COLO829 (cell line): ENCODE measurements at places on chromosomes 4 and X.

- DNase-seq, result no peak
These were observed 8.3 kb upstream of the CLTRN start for GRCh38 chrX:15672881-15673280.

DNA sequence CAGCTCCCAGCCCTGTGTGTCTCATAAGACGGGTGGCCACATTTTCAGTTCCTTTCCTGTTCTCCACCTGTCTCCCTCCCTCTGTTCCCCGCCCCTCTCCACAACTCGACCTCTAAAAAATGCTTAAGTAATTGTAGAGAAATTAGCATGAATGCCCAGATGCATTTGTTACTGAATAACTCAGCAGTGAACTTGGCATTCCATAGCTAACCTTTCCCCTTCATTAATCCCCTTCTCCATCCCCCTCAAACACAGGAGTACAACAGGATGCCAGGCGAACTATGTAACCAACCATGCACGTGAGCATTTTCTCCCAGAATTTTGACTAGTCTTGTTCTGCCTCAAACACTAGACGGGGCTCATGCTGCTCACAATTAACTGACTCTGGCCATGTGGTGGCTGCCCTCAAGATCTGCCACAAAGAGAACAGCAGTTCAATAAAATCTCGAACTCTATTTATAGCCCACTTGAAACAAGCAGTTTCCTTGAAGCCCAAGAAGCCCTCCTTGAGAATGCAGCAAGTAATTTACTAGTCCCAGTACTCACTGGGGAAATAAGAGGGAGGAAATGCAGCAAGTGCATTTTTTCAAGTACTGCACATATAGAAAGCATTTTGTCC lies 351.2 kb downstream of the ARHGAP24 start:
- peak; percentile 33 for DNase-seq

GRCh38 chrX:64977051-64977450 lies 801 bp upstream of the ZC4H2 start:
- DNase-seq, result no peak

DNA sequence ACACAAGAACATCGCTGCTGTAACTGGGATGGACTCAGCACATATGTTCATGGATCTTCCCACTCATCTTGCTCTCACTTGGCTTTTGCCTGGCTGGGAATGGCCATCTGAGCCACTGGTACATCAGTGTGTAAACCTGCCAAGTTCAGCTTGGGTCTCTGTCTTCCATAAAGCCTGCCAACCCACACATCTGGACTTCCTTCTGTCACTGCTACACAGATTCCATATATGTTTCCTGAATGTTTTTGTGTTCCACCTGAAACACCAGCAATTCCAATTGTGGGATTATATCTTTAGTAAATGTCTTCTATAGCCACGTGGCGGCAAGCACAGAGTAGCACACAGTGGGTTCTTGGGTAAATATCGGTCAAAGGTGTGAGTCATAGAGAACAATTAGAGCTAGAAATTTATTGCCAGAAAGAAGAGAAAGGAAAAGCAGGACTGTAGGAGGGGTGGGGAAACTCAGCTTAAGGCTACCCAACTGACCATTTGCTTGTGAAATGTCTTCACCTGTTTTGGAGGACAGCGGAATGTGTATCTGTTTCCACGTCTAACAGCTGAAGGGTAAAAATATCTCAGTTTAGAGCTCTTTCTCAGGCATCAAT lies 125.9 kb downstream of the MFAP3L start:
- no peak for DNase-seq

DNA sequence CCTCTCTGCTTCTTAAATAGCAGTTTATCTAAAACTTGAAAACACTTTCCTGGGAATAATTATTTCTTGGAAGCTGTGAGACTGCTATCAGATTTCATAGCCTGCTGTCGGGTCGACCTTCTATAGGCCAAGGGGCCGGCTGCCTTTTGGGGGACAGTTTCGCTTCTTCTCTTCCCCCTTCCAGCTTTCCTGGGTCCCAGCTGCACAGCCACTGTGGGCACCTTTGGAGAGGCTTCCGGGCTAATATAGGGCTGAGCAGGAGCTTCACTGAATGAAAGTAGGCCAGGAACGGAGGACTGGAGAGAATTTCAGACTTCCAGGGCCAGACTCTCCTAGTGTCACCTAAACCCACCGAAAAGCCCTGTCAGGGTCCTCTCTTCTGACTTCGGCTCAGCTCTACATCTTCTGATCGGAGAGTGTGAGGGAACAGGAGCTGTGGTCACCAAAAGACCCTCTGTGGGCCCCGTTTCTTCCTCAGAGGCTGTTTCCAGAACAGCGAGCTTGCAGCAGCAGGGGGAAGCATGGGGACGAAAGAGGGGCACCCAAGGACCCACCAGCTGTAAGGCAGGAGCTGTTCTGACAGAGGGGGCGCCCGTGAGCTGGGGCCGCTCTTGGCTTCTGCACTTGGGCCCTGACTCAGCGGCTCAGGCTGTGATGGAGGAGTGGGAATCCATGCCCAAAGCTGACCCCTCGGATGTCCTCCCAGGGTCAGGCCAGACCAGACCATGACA lies 620.6 kb downstream of the BCOR start:
- no peak for DNase-seq

- DNase-seq, result peak; percentile 35
These were observed 137.6 kb downstream of the EGF start for GRCh38 chr4:110049951-110050925.

GRCh38 chrX:3518870-3519269 lies 172.4 kb upstream of the MXRA5 start:
- DNase-seq, result peak; percentile 70

DNA sequence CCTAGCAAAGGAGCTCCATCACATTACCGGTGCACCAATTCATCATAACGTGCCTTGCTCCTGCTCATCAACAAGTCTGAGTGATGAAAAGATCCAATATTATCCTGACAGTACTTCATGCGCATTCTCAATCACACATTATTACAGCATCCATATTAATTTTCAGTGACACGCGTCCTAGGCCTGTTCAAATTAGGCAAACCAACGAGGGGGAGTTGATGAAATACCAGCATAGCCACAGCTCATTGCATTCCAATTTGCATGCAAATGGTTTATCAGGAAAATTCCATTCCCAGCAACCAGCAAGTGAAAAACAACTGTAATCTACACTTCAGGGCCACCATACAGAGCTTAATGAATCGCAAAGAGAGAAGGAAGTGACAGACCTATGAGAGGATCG lies 236.9 kb downstream of the DCLK2 start:
- no peak for DNase-seq

- no peak for DNase-seq
These were observed 52.8 kb downstream of the LRBA start for GRCh38 chr4:150962245-150962644.
